Activated naive CD4-positive, alpha-beta T cell treated with Interleukin-2 at 50 U/mL for 16 hours (primary cell): ENCODE measurements at places on chromosomes 5 and 9.

DNA sequence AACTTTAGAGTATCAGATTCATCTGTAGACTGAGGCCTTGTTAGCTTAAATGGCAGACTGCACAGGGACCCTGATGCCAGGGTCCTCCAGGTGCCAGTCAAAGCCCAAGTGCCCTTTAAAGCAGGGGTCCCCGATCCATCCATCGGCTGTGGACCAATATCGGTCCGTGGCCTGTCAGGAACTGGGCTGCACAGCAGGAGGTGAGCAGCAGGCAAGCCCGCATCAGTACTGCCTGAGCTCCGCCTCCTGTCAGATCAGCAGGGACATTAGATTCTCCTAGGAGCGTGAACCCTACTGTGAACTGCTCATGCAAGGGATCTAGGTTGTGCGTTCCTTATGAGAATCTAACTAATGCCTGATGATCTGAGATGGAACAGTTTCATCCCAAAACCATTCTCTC lies 403.4 kb downstream of the RAB3C start:
- DNase-seq = no peak

- no peak for DNase-seq
These were observed 13.5 kb downstream of the CNTFR start for GRCh38 chr9:34575862-34576596.

GRCh38 chr9:117247266-117247665 lies 167.6 kb downstream of the ASTN2 start:
- DNase-seq = no peak

GRCh38 chr5:109961751-109962150 lies 272.0 kb downstream of the MAN2A1 start:
- DNase-seq = no peak

DNA sequence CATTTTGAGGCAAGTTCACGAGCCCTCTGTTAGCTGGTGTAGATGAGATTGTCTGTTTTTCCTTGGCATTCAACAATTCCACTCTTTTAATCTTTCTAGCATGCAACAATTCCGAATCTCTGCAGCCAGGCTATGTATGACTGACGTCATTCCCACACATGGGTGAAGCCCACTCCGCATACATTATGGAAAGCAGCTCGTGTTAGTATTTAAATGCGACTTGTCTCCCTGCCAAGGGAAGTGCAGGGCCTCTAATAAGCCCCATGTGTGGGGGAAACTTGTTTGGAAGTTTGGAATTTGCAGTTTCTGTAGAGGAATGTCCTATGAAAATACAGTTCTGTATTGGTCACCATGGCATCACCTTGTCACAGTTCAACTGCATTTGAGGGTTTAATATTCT lies 146.0 kb upstream of the FBXL7 start:
- DNase-seq = no peak
